ENCODE measurements at places on chromosomes 3 and 15.

- DNase-seq = no peak
Measured at GRCh38 chr15:98874773-98875172, 132.8 kb downstream of the PGPEP1L start.

DNA sequence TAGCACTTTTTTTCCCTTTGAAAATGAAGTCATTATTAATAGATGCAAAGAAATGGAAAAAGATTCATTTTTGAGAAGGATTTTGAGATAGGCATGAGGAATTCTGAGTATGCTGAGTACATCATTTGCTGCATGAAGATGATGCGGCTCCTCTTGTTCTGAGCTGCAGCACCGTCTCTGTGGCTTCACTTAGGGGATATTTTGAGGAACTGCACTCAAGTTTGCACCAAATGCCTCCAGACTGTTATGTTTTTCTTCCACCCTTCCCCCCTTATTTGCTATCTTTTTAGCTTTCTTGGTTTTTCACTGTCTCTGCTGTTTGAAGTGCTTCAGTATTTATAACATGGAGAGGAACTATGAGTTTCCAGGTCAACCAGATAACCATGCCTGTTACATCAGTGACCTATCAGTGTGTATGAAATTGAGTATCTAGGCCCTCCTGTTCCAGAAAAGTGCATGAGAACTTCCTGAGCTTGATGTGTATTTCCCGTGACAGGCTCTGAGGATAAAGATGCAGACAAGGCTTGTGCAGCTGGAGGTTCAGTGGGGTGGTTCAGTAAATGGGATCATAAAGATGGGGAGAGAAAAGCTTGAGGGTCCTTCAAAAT is 128.7 kb downstream of the PDCD6IP start:
- DNase-seq = no peak

DNA sequence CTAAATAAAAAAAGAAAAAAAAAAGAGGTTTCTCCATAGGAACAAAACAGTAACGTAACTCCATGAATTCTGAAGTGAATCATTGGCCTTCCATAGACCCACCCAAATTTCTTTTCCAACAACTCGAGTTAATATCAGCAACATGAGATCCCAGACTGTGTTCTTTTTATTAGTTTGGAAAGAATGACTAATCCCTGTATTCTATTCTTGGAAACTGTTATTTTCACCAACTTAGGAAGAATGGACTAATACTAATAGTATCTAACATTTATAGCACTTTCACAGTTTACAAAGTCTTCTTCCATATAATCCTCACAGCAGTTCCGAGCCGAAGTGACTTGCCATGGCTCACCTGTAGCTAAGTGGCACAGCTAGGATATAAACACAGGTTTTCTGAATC is 72.7 kb upstream of the SLC4A7 start:
- no peak for DNase-seq

DNA sequence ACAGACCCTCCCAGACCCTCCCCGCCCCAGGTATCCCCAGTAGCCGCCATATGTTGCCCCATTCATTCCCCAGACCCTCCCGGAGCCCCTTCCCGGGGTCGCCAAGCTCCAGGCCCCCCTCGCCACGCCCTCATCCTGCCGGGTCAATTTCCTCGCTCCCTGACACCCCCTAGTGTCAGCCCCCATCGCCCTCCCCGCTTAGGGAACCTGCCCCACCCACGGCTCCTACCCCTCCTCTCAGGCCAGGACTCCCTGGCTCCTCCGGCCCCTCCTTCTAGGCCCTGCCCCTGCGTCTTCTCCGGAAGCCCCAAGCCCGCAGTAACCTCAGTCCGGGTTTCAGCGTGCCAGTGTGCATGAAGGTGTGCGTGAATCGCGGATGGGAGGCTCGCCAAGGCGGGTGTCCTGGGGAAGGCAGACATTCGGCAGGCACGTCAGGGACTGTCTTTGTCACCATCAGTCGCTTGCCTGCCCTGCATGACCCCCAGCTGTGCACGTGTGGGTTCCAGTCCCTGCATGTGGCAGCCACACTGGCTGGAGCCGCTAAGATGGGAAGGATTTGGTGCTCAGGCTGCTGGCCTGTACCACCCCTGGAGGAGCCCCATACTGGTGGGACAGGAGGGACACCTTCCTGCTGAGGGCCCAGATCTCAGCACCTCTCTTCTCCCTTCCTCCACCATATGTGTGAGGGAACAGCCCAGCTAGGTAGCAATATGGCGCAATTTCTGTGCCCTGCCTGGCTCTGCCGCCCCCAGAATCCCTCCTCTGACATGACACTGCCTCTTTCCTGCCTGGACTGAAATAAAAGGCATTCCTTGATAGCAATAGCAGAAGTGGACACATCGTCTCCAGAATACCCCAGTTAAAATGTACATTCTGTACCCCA is 693 bp downstream of the DISP2 start:
- DNase-seq = no peak

GRCh38 chr15:40379853-40380252 is 2.7 kb upstream of the KNSTRN start:
- DNase-seq = no peak

GRCh38 chr15:88242586-88243555 is 13.7 kb downstream of the NTRK3 start:
- DNase-seq = no peak

DNA sequence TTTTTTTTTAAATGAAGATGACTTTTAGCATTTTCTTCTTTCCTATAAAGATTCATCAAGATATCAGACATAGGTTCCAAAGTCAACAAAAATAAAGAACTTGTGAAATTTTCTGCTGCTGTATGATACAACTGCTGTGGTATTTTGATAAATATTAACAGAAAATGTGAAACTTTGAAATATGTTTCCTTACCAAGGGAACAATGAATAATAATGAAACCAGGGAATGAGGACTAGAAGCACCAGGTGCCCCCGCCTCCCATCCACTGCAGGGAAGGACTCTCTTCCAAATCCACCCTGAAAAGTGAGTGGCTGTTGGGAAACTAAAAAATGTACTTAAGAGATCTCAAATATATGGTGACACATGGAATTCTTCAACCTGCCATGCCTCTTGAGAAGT is 198.4 kb downstream of the FHIT start:
- no peak for DNase-seq

GRCh38 chr15:99506399-99506798 is 59.4 kb upstream of the MEF2A start:
- no peak for DNase-seq

- no peak for DNase-seq
Measured at GRCh38 chr3:120678331-120678947, 3.6 kb downstream of the HGD start.

DNA sequence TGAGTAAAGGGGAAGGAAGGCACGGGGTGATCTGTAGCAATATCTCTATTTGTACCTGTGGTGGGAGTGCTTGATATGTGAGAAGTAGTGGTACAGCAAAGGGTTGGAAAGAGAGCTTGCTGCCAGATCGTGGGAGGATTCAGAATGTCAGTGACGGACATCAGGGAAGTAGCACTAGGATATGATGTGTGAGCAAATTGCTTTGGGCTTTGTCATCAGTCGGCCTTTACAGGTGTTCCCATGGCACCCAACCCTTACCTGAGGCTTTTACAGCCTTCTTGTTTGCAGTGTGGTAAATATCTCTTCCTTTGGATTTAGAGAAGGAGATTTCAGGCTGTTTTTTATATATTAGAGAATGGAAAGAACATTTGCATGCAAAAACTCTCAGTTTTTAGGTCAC is 29.8 kb downstream of the IL1RAP start:
- no peak for DNase-seq

DNA sequence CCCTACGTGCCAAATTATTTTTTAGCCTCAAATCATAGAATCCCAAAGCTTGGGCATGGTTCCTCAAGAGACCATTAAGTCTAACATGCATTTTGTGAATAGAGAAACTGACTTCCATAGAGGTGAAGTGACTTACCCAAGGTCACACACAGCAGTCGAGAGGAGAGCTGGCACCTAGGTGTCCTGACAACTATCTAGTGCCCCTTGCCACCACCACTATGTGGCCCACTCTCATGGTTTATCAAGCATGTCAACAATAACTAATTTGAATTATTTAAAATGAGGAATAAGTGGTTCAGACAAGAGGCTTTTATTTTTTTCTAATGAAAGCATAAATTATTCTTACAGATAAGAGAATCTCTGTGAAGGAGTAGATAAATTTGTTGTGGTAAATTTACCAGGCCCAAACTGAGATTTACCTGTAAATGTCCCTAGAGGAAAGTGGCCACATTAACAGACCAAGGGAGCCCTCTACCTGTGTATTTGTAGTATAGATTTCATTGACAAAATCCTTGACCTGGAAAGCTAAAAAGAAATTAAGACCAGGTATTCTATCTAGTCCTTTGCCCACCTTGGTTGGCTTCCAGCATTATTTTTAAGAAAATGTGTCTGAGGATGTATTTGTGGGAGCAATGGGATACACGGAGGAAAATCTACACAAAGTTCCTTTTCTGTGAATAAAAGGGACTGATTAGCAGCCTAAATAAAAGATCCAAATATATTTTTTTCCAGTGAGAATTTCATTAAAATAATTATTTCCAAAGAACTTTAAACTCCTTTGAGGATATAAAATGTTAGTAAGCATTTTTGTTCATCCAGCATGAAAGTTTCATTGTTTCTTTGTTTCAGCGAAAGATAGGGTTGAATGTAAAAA is 49.1 kb downstream of the IQCH start:
- DNase-seq = no peak

GRCh38 chr15:66836231-66837030 is 134.4 kb downstream of the SMAD6 start:
- DNase-seq = no peak

DNA sequence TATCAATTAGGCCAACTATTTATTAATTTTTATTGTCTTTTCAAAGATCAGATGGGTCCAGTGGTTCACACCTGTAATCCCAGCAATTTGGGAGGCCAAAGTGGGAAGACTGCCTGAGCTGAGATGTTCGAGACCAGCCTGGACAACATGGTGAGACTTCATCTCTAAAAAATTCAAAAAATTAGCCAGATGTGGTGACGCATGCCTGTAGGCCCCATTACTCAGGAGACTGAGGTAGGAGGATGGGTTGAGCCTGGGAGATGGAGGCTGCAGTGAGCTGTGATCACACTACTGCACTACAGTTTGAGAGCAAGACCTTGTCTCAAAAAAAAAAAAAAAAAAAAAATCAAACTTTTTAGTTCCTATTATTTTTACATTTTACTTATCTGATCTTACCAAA is 8.2 kb downstream of the AP3S2 start:
- DNase-seq = no peak

GRCh38 chr3:128036119-128036518 is 16.1 kb upstream of the SEC61A1 start:
- no peak for DNase-seq

- DNase-seq = no peak
Measured at GRCh38 chr3:23052208-23052607, 150.9 kb upstream of the UBE2E2 start.

DNA sequence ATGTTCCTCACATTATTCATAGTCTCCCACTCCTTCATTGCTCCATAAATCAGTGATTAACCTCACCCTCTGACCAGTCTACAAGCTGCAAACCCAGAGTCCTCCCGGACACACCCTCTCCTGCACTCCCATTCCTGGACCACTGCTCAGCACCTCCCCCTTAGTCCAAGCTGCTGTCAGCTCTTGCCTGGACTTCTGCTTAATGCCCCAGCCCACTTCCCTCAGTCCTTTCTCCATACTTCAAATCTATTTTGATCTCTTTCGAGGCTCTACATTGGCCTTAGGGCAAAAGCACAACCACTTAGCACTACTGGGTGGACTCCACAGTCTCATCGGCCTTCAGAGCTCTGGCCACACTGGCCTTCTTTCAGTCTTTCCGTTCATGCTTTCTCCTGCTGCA is 79.4 kb upstream of the FAM98B start:
- no peak for DNase-seq

- no peak for DNase-seq
Measured at GRCh38 chr3:29249829-29250345, 31.0 kb upstream of the RBMS3 start.

DNA sequence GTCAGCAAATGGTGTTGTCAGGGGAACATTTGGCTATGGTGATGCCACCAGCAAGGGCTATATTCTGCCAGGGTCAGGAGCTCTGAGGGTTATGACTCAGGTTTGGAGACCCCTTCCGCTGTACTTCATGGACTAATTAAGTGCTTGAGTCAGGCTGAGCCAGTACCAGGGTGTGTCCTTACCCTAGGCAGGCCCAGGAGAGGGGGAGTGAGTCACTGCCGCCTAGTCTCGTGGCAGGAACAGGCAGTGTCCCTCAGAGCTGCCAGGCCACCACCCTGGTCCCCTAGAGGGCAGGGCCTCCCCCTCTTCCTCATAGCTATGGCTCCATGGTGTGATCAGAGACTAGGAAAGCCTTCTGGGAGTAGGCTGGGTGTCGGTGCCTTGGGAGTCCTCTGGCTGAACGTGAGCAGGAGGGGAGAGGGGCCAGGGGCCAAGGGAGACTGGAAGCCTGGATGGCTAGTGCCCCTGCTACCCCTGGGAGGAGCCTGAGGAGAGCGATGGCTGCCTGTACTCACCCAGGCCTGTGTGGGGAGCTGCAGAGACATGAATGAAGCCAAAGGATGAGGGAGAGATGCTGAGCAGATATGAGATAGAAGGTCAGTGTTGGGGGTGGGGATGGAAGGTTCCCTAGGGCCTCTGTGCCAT is 10.6 kb downstream of the MAPKAPK3 start:
- DNase-seq = no peak

- DNase-seq = no peak
Measured at GRCh38 chr3:27971600-27971999, 249.5 kb upstream of the EOMES start.

DNA sequence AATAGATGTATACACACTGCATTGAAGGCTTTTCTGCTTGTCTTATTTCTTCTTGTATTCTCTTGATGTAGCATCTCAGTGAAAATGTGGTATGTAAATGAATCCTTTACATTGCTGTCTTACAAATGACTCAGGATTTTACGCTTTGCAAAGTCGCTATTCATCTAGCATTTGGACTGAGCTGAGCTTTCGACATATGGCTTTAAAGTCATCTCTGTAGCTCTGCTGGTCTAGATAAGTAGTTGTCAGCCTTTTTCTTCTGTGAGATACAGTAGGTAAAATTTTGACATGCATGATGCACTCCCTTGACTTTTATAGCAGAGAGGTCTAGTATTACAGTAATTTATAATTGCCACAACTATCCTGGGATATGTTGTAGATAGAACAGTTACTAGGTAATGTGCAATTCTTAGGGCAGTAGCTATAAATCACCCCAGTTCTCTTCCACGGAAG is 16.8 kb downstream of the MEF2A start:
- no peak for DNase-seq

DNA sequence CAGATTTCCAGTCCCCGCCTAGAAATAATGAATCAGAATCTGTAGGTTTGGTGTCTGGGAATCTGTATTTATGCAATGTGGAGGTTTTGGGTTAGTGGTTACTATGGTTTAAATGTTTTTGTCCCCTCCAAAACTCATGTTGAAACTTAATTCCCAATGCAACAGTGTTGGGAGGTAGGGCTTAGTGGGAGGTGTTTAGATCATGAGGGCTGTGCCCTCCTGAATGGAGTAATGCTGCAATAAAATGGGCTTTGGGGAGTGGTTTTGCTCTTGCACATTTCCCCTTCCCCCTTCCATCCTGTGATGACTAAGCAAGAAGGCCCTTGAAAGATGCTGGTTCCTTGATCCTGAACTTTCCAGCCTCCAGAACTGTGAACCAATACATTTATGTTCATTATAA is 9.2 kb upstream of the RFC4 start:
- DNase-seq = no peak

GRCh38 chr3:194999491-194999890 is 271.5 kb downstream of the XXYLT1 start:
- no peak for DNase-seq
